ENCODE measurements at places on chromosomes 16 and 17.

GRCh38 chr16:64626776-64627175 lies 495.1 kb downstream of the CDH11 start:
- no peak for DNase-seq

DNA sequence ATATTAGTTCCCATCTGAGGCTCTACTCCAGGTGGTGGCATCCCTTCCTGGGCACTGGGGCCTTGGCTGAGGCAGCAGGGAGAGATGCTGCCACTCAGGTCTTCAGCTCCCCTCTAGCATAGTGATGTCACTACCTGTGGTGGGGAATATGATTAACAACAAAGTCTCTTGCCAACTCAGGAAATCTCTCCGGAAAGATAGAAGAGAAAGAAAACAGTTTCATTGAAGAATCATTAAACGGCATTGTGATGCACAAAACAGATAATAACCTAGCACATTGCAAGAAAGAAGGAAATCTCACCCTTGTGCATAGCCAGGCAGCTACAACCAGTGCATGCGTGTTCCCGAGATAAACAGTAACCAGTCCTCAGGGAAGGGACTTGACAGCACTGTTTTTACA lies 12.2 kb upstream of the ZNF267 start:
- no peak for DNase-seq

- DNase-seq: no peak
Measured at GRCh38 chr17:74332017-74332650, 6.1 kb downstream of the KIF19 start.

DNA sequence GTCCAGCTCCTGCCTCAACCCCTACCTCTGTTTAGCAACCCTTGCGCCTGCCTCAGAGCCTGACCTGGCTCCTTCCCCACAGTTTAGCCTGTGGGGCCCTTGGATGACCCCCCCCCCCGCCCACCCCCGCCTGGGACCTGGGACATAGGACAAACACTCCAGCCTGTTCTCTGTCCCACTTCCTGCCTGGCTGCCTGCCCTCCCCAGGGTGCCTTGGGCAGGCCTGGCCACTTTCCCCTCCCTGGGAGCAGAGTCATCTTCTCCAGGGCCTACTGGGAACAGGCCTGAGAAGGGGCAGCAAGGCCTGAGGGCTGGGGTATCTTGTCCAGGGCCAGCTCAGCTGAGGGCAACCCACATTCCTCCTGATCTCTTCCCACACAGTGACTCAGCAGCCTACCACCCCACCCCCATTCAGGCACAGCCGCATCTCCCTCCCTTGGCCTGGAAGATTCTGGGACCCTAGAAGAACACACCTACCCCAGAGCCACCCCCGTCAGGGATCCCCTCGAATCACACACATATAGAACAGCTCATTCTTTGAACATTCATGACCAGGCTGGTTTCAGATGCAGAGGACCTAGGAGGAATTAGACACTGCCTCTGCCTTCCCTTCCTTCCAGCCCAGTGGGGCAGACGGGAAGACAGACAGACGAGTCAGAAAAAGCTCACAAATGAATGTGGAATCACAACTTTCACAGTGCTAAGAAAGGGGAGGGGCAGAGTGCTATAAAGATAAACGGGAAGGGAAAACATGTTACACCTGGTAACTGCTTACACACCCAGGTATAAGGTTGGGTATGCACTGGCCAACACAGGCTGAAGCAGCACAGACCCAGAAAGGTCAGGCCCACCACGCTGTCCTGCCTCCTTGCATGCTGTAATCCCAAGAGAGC lies 6.0 kb downstream of the FHOD1 start:
- no peak for DNase-seq

DNA sequence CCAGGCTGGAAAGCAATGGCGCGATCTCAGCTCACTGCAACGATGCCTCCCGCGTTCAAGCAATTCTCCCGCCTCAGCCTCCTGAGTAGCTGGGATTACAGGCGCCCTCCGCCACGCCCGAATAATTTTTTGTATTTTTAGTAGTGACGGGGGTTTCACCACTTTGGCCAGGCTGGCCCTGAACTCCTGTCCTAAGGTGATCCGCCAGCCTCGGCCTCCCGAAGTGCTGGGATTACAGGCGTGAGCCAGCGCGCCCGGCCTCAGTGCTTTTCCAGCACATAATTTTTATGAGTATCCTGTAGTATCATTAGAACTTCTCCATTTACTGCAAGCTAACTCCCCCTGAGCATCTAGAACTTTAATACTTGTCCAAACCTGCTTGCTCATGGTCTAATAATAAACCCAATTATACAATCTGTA lies 1.8 kb downstream of the UBE2G1 start:
- no peak for DNase-seq

GRCh38 chr17:1714427-1714979 lies 4.3 kb upstream of the TLCD2 start:
- DNase-seq: peak; percentile 91

All from left renal pelvis (tissue), 4 donors.